ENCODE measurements at places on chromosomes 1 and 21. TPM values are rescaled to one million over a fixed set of nuclear protein-coding genes. Genes with fewer than 3 reads are reported as not detected.
A peak's percentile ranks its signal among the peaks of the same experiment; 100 is the strongest.

DNA sequence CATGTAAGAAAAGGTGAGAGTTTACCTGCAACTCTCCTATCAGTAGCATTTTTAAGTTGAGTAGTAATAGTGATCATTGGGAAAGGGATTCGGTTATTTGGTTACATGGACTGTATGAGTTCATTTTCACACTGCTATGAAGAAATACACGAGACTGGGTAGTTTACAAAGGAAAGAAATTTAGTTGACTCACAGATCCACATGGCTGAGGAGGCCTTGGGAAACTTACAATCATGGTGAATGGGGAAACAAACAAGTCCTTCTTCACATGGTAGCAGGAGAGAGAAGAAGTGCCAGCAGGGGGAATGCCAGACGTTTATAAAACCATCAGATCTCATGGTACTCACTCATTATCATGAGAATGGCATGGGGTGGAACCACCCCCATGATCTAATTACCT is 59.3 kb upstream of the FBXO28 start:
- H3K27me3 ChIP-seq: no peaks in the 10 kb centered on the region
- peak; percentile 46 for DNase-seq
- H3K4me1 ChIP-seq: peaks cover 14% of the 10 kb centered on the region
- H3K27ac ChIP-seq: no peak overlapping the region
- H3K36me3 ChIP-seq: no peaks in the 10 kb centered on the region
- H3K4me3 ChIP-seq: no peak overlapping the region

DNA sequence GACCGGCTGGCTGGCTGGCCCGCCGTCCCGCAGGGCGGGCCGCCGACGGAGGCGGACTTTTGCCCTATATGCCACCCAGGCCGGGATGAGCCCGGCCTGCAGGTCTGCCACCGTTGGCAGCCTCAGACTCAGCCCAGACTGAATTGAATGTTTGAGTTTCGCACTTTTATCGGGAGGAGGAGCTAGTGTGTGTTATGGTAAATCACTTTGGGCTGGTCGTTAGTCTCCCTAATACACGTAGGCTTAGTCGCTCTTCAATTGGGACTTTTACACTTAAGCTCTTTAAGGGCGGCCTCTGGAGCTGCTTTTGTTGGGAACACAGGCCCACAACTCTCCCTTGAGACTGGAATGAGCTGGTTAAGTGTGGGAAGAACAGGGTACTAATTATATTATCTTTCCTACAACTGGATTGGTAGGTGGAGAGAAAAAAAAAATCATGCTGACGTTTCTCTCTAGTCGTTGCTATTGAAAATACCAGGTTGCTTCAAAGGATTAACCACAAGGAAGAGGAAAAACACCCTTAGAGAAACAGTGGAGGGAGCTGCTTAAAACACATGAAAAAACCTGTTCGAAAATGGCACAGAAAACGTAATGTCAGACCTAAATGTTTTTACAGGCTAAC is 1.4 kb upstream of the IRF2BP2 start:
- DNase-seq: peak; percentile 89
- H3K27me3 ChIP-seq: no peaks in the 10 kb centered on the region
- peaks cover 43% of the 10 kb centered on the region for H3K4me1 ChIP-seq
- H3K27ac ChIP-seq: peak overlapping the region; percentile 99
- H3K36me3 ChIP-seq: peaks cover 22% of the 10 kb centered on the region
- H3K4me3 ChIP-seq: peak overlapping the region; percentile 64

DNA sequence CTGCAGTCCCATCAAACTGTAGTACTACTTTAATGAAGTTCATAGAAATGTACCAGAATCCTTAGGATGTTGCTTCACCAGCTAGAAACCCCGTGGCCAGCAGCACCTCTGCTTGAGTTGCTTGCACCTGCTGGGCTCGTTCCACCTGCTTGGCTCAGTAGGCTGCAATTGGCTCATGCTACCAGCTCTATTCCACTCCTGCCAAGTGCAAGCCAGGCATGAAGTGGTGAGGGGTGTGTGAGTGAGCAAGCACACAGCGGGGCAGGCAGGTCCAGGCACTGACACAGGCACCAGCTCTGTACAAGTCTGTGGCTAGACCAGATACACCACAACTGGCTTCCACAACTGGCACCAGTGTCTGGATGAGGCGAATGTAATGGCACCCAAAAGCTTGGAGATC is 209.9 kb downstream of the AMY1C start:
- H3K27ac ChIP-seq: no peak overlapping the region
- H3K27me3 ChIP-seq: no peaks in the 10 kb centered on the region
- H3K4me1 ChIP-seq: no peaks in the 10 kb centered on the region
- no peaks in the 10 kb centered on the region for H3K36me3 ChIP-seq

- H3K4me1 ChIP-seq: no peaks in the 10 kb centered on the region
- no peak overlapping the region for H3K4me3 ChIP-seq
- no peak for DNase-seq
- no peaks in the 10 kb centered on the region for H3K27me3 ChIP-seq
Observed at GRCh38 chr21:14736162-14736561, 190.0 kb upstream of the SAMSN1 start.

GRCh38 chr21:41466024-41466820 is 40.2 kb downstream of the MX1 start:
- H3K36me3 ChIP-seq: no peaks in the 10 kb centered on the region
- DNase-seq: no peak
- 0 out of 2 replicates have a peak, but pooled peaks cover 4% of the 10 kb centered on the region for H3K27me3 ChIP-seq
- no peak overlapping the region for H3K4me3 ChIP-seq
- H3K4me1 ChIP-seq: peaks cover 9% of the 10 kb centered on the region

GRCh38 chr1:41363591-41364320 is 2.5 kb downstream of the FOXO6 start:
- H3K4me3 ChIP-seq: no peak overlapping the region
- no peak overlapping the region for H3K27ac ChIP-seq
- no peaks in the 10 kb centered on the region for H3K4me1 ChIP-seq
- H3K36me3 ChIP-seq: no peaks in the 10 kb centered on the region
- no peak for DNase-seq

- no peaks in the 10 kb centered on the region for H3K36me3 ChIP-seq
- DNase-seq: peak; percentile 50
- H3K27me3 ChIP-seq: no peaks in the 10 kb centered on the region
- H3K27ac ChIP-seq: no peak overlapping the region
- peaks cover 22% of the 10 kb centered on the region for H3K4me1 ChIP-seq
Observed at GRCh38 chr1:225481738-225482137, 53.9 kb upstream of the LBR start.

GRCh38 chr1:102897557-102897956 is 210.8 kb downstream of the COL11A1 start:
- no peaks in the 10 kb centered on the region for H3K36me3 ChIP-seq
- H3K4me1 ChIP-seq: peaks cover 19% of the 10 kb centered on the region
- DNase-seq: peak; percentile 88
- peak overlapping the region; percentile 31 for H3K27ac ChIP-seq
- H3K27me3 ChIP-seq: no peaks in the 10 kb centered on the region
- H3K4me3 ChIP-seq: no peak overlapping the region

DNA sequence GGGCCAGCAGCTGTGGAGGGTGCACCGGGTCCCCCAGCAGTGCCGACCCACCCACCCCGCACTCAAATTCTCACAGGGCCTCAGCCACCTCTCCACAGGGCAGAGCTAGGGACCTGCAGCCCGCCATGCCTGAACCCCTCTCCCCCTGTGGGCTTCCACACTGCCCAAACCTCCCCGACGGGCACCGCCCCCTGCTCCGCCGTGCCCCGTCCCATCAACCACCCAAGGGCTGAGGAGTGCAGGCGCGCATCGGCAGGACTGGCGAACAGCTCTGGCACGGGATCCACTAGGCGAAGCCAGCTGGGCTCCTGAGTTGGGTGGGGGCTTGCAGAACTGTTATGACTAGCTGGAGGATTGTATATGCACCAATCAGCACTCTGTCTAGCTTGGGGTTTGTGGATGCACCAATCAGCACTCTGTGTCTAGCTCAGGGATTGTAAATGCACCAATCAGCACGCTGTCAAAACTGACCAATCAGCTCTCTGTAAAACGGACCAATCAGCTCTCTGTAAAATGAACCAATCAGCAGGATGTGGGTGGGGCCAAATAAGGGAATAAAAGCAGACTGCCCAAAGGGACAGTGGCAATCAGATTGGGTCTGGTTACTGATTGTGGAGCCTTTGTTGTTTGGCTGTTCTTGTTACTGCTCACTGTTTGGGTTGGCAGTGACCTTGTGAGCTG is 12.4 kb upstream of the RCAN3 start:
- no peaks in the 10 kb centered on the region for H3K4me1 ChIP-seq
- H3K4me3 ChIP-seq: no peak overlapping the region
- H3K27me3 ChIP-seq: no peaks in the 10 kb centered on the region
- DNase-seq: no peak
- H3K27ac ChIP-seq: no peak overlapping the region
- no peaks in the 10 kb centered on the region for H3K36me3 ChIP-seq

GRCh38 chr1:156090840-156091188 is 8.5 kb upstream of the MEX3A start:
- peak; percentile 84 for DNase-seq
- no peak overlapping the region for H3K4me3 ChIP-seq
- H3K27ac ChIP-seq: no peak overlapping the region
- H3K4me1 ChIP-seq: no peaks in the 10 kb centered on the region

- H3K4me3 ChIP-seq: no peak overlapping the region
- no peaks in the 10 kb centered on the region for H3K36me3 ChIP-seq
- peak; percentile 24 for DNase-seq
- H3K27ac ChIP-seq: no peak overlapping the region
Observed at GRCh38 chr1:183467687-183468086, 4.6 kb upstream of the SMG7 start.

DNA sequence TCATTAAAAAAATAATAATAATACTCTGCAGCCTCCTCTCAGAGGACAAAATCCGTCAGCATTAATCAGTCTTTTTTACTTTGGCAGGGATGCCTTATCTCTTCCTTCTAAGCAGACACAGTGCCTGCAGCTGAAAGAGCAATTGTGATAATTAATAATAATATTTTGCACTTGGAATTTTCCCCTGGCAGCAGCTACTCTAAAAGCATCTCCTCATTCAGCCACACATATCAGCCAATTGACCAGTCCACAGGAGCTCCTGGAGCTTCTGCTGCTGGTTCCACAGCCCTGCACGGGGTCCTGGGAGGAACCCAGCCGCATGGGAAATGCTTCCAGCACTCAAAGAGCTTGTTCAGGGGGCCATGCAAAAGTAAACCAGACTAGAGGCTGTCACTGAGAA is 31.0 kb upstream of the VWA5B1 start:
- DNase-seq: no peak
- no peak overlapping the region for H3K4me3 ChIP-seq
- 0 out of 2 replicates have a peak, but pooled peaks cover 4% of the 10 kb centered on the region for H3K4me1 ChIP-seq
- peaks cover 19% of the 10 kb centered on the region for H3K27me3 ChIP-seq

GRCh38 chr1:157001304-157001703 is 44.2 kb downstream of the ARHGEF11 start:
- H3K36me3 ChIP-seq: no peaks in the 10 kb centered on the region
- H3K4me3 ChIP-seq: no peak overlapping the region
- peak; percentile 26 for DNase-seq
- peaks cover 6% of the 10 kb centered on the region for H3K4me1 ChIP-seq

- no peak overlapping the region for H3K27ac ChIP-seq
- H3K27me3 ChIP-seq: no peaks in the 10 kb centered on the region
- peaks cover 39% of the 10 kb centered on the region for H3K4me1 ChIP-seq
- H3K36me3 ChIP-seq: no peaks in the 10 kb centered on the region
Observed at GRCh38 chr1:23371987-23372880, 2.6 kb upstream of the ZNF436 start.

DNA sequence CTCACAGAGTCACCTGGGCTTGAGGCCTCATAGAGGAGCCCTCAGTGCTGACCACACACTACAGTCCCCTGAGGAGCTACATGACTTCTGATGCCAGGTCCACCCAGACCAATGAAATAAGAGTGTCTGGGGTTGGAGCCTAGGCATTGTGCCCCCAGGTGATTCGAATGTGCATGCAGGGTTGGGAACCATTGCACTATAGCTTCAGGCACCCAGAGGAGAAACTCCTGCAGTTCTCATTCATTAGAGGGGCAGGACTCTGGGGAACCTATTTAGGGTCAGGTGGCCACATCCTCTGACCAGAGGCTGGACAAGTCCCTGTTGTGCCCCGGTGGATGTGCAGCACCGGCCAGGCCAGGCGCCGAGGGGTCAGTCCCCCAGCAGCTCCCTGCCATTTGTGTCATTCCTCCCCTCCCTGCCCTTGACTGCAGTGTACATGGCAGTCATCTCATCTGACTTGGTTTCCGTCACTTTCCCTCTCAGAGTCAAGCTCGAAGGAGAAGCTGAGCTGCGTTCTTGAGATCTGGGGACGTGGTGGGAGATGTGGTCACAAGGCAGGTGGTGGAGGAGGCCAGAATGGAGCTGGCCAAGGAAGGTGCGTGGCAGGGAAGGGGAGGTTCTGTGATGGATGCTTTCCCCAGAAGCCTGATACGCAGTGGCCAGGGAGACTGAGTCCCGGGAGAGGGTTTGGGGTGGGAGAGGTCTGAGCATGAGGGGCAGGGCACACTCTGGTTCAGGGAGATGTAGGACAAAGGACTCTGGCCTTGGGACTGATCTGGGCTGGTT is 6.4 kb downstream of the CLDN19 start:
- no peaks in the 10 kb centered on the region for H3K4me1 ChIP-seq
- no peaks in the 10 kb centered on the region for H3K27me3 ChIP-seq
- no peak overlapping the region for H3K4me3 ChIP-seq

- H3K36me3 ChIP-seq: no peaks in the 10 kb centered on the region
- DNase-seq: peak; percentile 59
- H3K27me3 ChIP-seq: peaks cover 16% of the 10 kb centered on the region
- H3K27ac ChIP-seq: no peak overlapping the region
- peak overlapping the region; percentile 63 for H3K4me3 ChIP-seq
Observed at GRCh38 chr1:40818264-40818961, 34.8 kb downstream of the KCNQ4 start.

- peak; percentile 80 for DNase-seq
- H3K27me3 ChIP-seq: no peaks in the 10 kb centered on the region
- H3K4me1 ChIP-seq: peaks cover 13% of the 10 kb centered on the region
- no peak overlapping the region for H3K27ac ChIP-seq
- peak overlapping the region; percentile 74 for H3K4me3 ChIP-seq
Observed at GRCh38 chr1:65265651-65266351, 43.5 kb upstream of the DNAJC6 start.

DNA sequence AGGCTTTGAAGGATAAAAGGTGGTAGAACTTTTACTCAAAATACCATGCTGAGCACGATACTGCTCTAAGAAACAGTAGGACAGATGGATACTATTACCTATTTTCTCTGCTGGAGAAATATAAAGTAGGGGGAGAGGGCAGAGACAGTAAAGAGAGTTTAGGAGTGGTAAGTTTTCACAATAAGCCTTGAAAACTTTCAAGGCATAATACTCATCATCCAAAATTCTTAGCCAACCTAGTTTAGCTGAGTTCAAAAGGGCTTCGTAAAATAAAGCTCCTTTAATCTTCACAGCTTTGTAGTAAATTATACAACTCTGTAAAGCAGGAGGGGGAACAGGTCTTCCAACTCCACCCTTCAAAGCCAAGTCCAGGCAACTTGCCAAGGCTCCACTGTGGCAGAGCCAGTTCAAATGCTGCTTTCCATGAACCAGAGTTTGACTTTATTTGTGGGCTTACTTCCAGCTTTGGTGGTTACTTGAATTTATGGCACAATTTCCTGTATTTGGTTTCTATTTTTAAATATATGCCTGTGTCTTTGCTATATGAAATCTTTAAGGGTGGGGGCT is 15.5 kb downstream of the TEX38 start:
- DNase-seq: peak; percentile 52
- H3K27ac ChIP-seq: no peak overlapping the region
- H3K27me3 ChIP-seq: no peaks in the 10 kb centered on the region
- no peak overlapping the region for H3K4me3 ChIP-seq
- H3K36me3 ChIP-seq: peaks cover 77% of the 10 kb centered on the region
- H3K4me1 ChIP-seq: 0 out of 2 replicates have a peak, but pooled peaks cover 4% of the 10 kb centered on the region

- no peak overlapping the region for H3K27ac ChIP-seq
- peak; percentile 22 for DNase-seq
Observed at GRCh38 chr1:36076979-36077573, 6.8 kb upstream of the TEKT2 start.

- H3K27ac ChIP-seq: no peak overlapping the region
- no peak for DNase-seq
- no peaks in the 10 kb centered on the region for H3K4me1 ChIP-seq
Observed at GRCh38 chr21:33057385-33057940, 12.5 kb upstream of the OLIG1 start.

OR2W3 gene
- total RNA-seq: not detected

S100A7 gene
- not detected for total RNA-seq

VN1R5 gene
- total RNA-seq: not detected

KMO gene
- total RNA-seq: not detected

FABP3 gene
- total RNA-seq: 2.1 TPM

All from GM23248 (cell line).